Ecto neural progenitor cell (in vitro differentiated cells): ENCODE measurements at places on chromosomes 2 and 18.

- no peak for DNase-seq
Observed at GRCh38 chr2:196288006-196288538, 116.7 kb upstream of the STK17B start.

- DNase-seq, result no peak
Observed at GRCh38 chr2:219483451-219484342, 15.0 kb upstream of the GMPPA start.

GRCh38 chr2:101160454-101160853 lies 9.3 kb upstream of the TBC1D8 start:
- no peak for DNase-seq

DNA sequence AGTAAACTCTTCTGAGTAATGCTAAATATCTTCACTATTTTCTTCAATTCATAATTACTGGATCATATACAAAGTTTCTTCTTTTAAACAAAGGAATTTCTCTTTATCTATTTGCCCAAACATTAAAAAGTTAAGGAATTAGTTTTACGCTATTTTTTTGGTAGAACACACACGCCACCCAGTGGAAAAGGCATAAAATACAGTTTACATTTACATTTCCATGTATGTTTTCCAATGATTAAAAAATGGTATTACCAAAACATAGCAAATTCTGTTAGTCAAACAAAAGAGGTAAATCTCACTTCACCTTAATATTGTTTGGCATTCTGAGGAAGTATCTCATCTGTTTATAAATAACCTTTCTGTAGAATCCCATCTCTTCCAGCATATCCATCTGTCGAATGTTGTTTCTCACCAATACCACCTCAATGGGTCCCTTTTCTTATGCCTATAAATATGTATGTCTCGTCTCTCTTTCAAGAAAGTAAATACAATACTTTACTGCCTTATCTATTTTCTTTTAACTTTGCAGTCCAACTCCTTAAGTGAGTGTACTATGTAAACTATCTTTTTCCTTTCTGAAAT lies 7.2 kb downstream of the BOLL start:
- DNase-seq, result no peak

DNA sequence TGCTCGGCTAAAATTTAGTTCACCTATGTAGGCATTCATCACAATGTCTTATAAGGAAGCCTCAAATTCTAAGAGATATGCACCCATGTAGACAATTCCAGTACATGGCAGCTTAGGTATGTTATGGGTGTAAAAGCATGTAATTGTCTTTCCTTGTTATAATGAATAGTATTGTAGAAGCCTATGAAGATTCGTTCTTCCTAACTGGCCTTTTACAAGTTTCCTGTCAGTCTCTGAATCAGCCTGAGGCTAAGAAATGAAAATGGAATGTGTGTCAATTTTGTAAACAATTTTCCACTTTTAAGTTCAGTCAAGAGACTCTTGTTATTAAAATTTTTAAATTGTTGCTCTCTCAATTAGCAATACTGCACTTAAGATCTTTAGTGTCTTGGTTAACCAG lies 189.9 kb upstream of the GALNT5 start:
- DNase-seq, result no peak

DNA sequence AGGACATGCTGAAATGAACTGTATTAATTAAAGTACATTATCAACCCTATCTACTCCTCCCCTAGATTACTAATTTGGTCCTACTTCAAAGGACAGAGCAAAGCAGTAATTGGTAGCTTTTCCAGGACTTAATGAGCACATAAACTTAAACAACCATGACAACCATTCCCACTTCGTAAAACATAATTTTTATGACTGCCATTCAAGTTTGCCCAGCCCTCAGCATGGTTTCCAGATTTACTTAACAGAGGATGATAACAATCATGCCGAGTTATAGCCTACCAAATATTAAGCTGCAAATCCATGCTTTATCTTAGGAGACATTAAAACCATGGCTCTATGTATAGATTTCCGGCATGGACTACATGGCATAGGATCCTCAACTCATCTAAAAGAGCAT lies 401.1 kb upstream of the CHAC2 start:
- DNase-seq, result no peak

DNA sequence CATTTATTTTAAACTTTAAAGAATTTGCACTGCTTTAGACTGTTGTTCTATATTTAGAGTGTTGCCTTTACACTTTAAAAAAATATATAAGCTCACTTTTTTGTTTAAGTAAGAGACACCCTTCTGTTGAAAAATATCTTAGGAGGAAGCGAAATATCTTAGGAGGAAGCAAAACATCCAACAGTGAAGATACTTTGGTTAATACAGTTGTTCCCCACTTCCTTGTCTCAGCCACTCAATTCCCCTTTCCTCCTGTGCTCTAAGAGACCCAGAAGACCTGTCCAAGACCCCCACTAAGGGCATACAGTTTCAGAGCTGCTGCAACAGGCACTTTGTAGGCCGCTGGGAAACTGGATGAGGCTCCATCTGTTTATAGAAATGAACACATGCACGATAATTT lies 5.7 kb downstream of the SERPINB8 start:
- no peak for DNase-seq

- no peak for DNase-seq
Observed at GRCh38 chr2:134582547-134582899, 136.3 kb downstream of the TMEM163 start.

DNA sequence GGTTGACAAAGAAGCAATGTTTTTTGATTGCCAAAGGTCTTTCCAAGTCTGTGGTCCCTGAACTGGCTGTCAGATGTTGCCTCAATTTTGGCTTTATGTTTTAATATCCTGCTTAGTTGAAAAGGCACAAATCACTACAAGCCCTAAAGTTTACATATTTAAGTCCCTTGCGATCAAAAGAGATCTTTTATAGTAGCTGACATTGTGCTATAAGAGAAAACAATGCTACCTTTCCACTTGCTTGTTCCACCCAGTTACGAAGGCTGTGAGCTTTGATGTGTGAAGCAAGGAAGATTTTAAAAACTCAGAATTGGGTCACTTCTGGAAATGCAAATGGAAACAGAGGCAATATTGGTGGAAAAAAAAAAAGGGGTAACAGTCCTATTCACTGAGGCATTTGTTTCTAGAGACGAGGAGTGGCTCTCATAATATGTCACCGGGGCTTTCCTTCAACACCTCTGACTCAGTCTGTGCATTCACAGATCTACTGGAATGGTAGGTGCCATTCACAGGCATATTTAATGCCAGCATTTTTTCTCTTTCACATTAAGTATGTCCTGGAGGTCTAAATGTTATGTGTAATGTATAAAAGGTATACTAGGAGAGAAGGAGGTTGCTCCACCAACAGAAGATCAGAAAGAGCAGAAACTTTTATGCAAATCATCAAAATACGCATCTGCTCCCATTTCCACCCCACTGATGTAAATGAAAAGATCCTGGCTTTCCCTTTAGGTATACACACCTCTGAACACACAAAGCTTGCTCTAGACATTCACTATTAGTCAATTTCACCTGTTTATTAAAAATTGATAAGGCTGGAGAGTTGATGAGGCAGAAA lies 91.8 kb downstream of the TGIF1 start:
- DNase-seq, result no peak

DNA sequence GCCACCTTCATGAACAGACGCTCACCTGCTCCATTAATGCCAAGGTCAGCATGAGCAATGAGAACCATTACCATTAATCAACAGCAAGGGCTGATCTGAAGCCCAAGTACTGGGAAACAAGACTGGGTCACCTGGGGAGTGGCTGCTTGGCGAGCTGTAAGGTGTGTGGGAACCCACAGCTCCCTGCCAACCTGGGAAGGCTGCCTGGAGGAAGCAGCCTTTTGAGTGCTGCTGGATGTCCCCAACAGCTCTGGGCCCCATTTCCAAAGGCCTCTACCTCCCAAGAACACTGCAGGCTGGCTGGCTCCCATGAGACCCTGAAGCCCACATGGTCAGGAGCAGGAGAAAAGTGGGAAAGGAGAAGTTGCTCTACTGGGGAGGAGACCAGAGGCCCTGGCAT lies 62.1 kb downstream of the CYP26B1 start:
- no peak for DNase-seq

DNA sequence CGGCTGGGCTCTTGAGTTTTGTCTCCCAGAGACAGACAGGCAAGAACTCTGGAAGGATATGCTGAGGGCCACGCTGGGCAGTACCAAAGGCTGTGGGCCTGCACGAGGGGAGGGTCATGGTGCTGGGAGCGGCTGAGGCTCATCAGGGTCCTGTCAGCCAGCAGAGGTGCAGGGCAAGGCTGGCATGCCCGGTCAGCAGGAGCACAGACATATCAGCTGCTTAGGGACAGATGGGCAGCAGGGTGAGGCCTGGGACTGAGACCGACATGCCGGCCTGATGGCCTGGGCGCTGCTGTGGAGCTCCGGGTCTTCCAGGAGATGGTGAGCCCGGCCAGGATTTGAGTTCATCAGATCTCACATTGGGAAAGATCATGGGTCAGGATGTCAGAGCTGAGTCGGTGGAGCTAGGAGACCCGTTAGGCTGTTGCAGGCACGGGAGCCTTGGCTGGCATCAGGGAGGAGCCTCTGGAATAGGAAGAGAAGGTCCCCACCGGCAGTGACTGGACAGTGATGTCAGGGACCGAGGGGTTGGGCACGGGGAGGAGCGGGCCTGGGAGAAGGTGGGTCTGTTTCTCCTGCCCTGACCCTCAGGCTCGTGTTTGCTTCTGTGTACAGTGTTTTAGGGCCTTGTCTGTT lies 18.8 kb downstream of the CNDP2 start:
- no peak for DNase-seq

DNA sequence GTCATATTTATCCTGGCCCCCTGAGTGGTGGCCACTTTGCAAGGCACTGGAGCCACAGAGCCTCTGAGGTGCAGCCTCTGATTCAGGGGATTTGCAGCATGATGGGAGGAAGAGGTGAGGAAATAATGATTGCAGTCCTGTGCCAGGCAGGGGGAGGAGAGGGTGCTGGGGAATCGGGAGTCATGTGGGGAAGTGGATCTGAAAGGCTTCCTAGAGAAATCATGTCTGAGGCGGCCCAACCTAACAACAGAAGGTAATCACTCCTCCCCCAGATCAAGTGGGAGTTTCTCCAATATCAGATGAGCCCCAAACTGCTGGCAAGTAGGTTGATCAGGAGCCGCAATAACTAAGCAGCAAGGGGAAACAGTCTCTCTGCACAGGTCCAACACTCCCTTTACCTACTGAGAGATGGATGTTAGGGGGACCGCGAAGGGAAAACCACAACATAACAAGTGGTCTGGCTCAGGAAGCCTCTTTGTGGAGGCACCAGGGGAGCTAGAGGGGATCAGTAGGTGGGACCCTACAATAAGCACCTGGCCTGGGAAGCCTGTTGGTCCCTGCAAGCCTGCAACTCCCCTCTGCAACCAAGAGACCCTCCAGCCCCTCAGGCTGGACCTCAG lies 71.8 kb upstream of the NPAS2 start:
- no peak for DNase-seq

DNA sequence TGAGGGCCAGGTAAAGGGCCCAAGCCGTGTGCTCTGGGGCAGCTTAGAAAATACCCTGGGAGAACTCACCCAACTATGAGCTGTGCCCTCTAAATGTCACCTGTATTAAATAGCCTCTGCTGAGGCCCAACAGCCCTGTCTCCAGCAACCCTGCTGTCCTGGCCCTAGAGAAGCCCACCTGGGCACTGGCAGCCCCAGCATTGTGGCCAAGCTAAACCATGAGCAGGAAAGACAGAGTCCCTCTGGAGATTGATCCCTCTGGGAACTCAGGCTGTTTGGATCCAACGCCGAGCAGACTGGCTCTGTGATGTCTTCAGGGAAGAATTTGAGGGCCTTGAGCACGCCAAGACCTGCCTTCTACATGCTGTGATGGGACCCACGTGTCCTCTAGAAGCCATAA lies 126.5 kb downstream of the TTC32 start:
- DNase-seq, result no peak

DNA sequence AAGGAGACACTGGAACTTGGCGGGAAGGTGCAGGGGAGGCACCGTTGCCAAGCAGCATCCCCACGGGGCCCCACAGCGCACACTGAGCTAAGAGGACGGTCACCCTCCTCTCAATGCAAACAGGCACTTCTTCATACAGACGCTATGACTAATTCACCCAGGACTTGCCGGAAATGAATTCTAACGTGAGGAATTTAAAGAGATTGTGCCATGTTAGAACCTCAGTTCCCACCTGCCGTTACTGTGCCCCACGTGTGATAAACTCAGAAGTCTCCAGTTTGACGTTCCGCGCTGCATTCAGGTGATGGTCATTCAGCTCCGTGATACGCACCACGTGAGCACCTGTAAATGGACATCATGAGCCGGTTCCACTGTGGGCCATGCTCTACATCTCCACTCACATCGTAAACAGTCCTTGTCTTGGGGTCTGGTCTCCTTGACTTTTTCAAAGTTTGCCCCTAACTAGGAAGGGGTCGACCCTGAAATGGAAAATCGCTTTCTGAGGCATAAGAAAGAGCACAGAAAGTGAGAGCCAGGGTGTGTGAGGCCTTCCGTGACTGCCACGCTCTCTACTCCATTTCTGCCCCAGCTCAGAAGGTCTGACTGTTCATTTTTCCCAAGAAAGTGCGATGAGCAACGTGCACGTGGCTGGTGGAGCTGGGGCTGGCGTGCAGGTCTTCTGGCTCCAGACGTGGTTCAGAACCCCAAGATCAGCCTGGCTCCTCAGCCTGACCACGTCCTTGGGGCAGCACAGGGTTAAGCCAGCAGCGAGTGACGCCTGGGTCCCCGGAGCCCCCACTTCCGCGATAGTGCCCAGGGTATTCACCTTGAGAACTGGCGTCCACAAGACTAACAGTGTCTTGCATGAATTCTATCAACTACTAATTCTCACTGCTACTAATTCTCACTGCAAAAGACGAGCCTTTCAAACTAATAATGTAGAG lies 35.1 kb downstream of the TMEM18 start:
- DNase-seq, result no peak

GRCh38 chr2:12856934-12857601 lies 140.3 kb downstream of the TRIB2 start:
- DNase-seq, result no peak

DNA sequence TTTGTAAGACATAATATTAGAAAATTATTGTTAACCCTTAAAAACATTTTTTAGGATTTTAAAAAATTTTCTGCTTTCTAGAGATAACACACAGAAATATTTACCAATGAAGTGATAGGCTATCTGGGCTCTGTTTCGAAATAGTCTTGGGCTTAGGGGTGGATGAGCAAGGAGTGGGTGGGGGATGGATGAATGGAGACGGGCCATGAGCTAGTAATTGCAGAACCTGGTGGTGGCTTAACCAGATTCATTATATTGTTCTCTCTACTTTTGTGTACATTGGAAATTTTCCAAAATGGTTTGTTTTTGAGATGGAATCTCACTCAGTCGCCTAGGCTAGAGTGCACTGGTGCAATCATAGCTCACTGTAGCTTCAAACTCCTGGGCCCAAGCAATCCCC lies 89.6 kb downstream of the TCF7L1 start:
- DNase-seq, result no peak

DNA sequence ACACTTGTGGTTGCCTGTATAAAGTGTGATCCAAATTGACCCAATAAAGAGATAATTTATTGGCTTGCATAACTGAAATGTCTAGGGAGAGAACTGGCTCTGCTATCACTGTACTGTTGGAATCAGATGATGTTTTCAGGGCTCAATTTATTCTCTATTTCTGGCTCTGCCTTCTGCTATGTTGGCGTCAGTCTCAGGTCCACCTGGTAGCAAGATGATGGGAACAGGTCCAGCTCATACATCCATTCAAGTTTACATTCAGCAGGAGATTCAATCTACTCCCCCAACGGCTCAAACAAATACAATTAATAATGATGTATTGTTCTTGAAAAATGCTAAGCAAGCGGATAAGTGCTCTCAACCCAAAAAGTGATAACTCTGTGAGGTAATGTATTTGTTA lies 297.7 kb upstream of the SYT4 start:
- no peak for DNase-seq
